Activated CD4-positive, alpha-beta T cell treated with anti-CD3 and anti-CD28 coated beads, Interleukin-2, amount 10 ng/mL, durations not matched to agents 24 days and 14 days (primary cell): ENCODE measurements at places on chromosomes 13 and 19. TPM values are rescaled to one million over a fixed set of nuclear protein-coding genes. Genes with fewer than 3 reads are reported as not detected.

- H3K27ac ChIP-seq, result no peak overlapping the region
- peaks cover 4% of the 10 kb centered on the region for H3K4me1 ChIP-seq
- peak; percentile 21 for DNase-seq
- H3K27me3 ChIP-seq, result peaks cover 14% of the 10 kb centered on the region
- H3K36me3 ChIP-seq, result no peaks in the 10 kb centered on the region
These were observed 402.4 kb downstream of the DLEU7 start for GRCh38 chr13:50441130-50441529.

DNA sequence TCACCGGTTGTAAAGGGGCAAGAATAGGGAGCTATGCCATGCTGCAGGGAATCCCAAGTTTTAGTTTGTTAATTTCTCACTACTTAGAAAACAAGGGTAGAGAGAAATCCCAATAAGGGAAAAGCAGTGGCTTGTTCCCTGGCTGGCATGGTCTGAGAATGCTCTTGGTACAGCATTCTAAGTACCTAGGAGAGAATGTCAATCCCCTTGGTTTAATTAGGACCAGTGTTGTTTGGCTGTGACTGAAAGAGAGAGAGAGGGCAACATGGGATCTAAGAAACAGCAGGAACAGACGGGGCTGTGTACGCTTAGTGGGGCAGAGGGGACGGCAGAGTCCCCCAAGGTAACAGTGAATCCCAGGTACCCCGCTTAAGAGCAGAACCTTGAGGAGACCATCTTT is 228.8 kb downstream of the PCDH9 start:
- no peak overlapping the region for H3K4me3 ChIP-seq
- no peaks in the 10 kb centered on the region for H3K27me3 ChIP-seq
- H3K36me3 ChIP-seq, result no peaks in the 10 kb centered on the region
- H3K4me1 ChIP-seq, result no peaks in the 10 kb centered on the region

GRCh38 chr19:8935460-8935859 is 74.7 kb downstream of the MUC16 start:
- DNase-seq, result no peak
- no peak overlapping the region for H3K4me3 ChIP-seq
- no peaks in the 10 kb centered on the region for H3K27me3 ChIP-seq
- H3K27ac ChIP-seq, result no peak overlapping the region
- H3K4me1 ChIP-seq, result no peaks in the 10 kb centered on the region
- H3K36me3 ChIP-seq, result no peaks in the 10 kb centered on the region

DNA sequence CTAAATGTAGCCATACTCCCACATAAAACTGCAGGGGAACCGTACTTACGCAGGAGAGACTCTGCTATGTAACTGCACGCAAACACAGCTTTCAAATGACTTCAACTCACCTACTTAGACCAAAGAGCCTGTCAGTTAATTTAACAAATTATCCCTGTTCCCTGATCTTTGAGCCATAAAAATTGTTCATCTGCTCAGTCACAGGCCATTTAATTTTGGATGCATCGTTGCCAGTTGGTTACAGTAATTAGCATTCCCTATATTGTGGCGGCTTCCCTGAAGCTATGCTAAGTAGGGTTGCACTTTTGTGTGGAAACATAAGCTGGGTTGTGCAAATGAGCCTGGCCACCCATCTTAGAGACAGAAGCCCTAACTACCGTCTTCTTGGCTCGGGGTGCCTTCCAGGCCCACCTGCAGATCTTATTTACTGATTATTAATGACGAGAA is 21.2 kb upstream of the OBI1 start:
- H3K4me3 ChIP-seq, result no peak overlapping the region
- H3K4me1 ChIP-seq, result no peaks in the 10 kb centered on the region
- H3K36me3 ChIP-seq, result no peaks in the 10 kb centered on the region
- no peak for DNase-seq
- H3K27me3 ChIP-seq, result peaks cover 11% of the 10 kb centered on the region

DNA sequence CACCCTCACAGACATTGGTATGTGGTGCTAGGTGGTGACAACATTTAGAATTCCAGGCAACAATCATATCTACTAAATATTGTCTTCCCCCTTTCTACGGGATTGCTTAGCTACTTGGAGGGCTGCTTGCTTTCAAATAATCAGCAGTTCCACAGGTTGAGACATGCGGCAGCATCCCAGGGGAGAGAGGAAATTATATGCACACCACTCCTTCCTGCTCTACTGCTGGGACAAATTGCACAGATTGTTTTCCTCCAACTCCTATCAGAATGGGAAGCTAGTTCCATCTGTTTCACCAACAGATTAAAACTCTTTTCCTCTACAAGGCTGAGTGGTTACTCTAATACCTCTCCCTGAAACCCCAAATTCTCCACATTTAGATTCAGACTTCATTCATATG is 275.4 kb downstream of the DNAJC15 start:
- H3K27me3 ChIP-seq, result peaks cover 18% of the 10 kb centered on the region
- no peak overlapping the region for H3K27ac ChIP-seq
- H3K36me3 ChIP-seq, result no peaks in the 10 kb centered on the region
- no peaks in the 10 kb centered on the region for H3K4me1 ChIP-seq

MYBPC2 gene
- 0.12 and 0.26 TPM in 2 replicates for total RNA-seq

GATAD2A gene
- total RNA-seq, result 134 and 135 TPM in 2 replicates
